ENCODE measurements at places on chromosomes 16 and 17.

DNA sequence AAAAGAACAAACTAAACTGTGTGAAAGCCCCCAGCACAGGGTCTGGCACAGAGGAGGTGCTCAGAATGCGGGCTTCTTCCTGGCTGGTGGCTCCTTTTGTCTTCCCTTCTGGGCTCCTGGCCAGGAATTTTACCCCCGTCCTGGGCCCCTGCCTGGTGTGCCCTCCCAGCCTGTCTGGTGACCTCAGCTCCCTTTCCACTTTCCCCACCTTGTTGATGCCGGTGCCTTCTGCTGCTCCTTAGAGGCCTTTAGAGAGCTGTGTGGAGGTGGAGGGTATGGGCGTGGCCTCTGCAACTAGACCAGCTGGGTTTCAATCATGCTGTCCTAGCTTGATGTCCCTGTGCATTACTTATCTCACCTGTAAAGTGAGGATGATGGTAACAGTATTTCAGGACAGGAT is 16.8 kb downstream of the PIRT start:
- no peak for DNase-seq

DNA sequence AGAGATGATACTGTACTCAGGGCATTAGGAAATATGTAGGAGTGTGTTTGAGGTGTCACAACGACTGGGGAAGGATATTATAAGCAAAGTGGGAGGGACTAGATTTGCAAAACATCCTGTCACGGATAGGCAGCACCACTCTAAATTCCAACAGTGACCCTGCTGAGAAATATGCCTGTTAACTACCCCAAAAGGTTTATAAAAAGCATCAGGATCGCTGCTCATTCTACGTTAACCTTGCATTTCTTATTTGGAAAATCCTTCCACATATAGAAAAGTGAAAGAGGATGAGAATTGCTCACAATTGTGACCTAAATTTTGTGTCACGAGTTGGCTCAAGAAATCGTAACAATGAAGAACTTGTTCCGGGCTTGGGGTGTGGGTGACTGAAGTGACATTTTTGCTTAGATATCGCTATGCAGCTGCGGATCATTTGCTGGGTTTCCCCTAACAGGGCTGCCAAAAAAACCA is 51.6 kb downstream of the N4BP1 start:
- DNase-seq, result peak; percentile 89

DNA sequence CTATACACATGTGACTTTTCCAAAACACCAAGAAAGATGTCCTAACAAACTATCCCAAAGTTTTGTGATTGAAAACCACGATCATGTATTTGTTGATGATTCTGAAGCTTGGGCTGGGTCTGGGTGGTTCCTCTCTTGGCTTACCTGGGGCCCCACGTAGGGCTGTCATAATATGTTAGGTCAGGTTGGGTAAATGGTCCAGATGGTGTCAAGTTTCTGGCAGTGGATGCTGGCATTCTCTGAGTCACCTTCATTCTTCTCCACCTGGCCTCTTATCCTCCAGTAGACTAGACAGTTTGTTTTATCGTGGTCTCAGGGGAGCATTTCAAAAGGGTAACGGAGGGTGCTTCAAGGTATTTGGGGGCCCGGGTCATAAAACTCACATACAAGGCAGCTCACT is 39.4 kb downstream of the SYCE1L start:
- DNase-seq, result no peak

DNA sequence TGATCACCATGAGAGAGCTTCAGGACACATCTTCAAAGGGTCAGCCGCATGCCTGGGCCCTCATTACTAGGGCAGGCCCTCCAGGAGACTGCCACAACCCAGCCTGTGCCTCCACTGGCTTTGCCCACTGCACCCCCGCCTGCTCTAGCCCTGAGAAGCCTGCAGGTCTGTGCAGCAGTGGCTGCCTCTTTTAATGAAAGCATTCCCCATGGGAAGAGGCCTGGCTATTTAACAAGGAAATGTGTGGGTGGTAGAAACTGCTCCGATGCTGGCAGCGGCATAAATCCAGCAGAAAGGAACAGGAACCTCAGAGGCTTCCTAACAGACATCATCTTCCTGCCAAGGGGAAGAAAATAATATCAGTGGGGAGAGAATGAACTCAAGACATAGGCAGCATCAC is 375 bp upstream of the KRT32 start:
- no peak for DNase-seq

DNA sequence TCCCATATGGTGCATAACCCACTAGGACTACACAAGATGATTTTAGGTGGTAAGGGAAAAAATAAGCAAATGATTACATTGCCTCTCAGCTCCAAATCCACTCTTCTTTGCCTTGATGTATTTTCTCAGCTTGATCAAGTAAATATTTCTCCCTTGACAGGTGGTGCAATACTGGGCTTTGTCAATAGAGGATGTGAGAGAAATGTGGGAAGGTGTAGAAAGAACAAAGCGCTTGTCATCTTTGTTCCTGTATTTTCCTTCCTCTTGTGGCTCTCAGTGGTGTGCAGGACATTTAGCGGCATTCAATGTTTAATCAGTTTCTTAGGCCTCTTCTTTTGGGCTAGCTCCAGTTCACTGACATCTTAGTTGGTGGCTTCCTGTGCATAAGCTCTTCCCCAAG is 1165.8 kb upstream of the GOT2 start:
- DNase-seq, result no peak

Data from GF-D8 (cell line).